SJSA1 (cell line): ENCODE measurements at places on chromosomes 7 and 10.

GRCh38 chr7:101632641-101633040 lies 3.5 kb upstream of the MYL10 start:
- no peak overlapping the region for H3K4me3 ChIP-seq
- no peaks in the 10 kb centered on the region; the same call in 1 of the 2 replicates for H3K27me3 ChIP-seq
- H3K4me1 ChIP-seq = peaks cover 15% of the 10 kb centered on the region

GRCh38 chr7:50138101-50138500 lies 45.1 kb upstream of the ZPBP start:
- H3K4me3 ChIP-seq = no peak overlapping the region
- H3K27me3 ChIP-seq = no peaks in the 10 kb centered on the region
- H3K4me1 ChIP-seq = no peaks in the 10 kb centered on the region
- H3K27ac ChIP-seq = no peak overlapping the region

DNA sequence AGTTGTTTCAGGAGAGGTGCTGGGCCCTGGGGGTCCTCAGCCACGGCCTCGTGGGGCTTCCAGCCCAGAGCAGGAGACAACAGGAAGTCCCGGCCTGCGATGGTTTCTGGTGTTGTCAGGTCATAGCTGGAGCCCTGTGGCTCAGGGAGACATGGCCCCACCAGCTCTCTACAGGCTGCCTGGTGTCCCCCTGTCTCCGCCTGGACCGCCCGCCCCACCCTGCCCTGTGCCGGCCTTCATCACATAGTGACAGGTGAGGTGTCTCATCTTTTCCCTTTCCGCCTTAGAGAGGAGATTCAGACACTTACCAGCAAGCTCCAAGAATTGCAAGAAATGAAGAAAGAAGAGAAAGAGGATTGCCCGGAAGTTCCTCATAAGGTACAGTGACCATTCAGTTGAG lies 35.8 kb downstream of the IQCE start:
- H3K36me3 ChIP-seq = peaks cover 4% of the 10 kb centered on the region; the same call in 1 of the 2 replicates
- H3K27me3 ChIP-seq = no peaks in the 10 kb centered on the region
- no peaks in the 10 kb centered on the region for H3K4me1 ChIP-seq
- no peak overlapping the region for H3K27ac ChIP-seq

DNA sequence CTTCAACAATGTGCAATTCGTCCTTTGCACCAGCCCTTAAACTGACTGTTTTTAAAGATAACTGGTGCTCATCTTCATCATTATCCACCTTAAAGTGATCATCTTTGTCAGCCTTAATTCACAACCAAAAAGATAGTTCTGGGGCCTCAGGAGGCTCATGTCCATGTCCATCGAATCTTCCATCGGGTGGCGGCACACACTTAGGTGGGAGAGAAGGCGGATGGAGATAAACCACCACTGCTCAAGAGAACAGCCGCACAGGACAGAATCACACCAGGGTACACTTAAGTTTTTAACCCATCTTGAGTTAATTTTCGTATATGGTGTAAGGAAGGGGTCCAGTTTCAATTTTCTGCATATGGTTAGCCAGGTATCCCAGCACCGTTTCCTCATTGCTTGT lies 24.8 kb downstream of the OIT3 start:
- 0 out of 2 replicates have a peak, but pooled peaks cover 6% of the 10 kb centered on the region for H3K27me3 ChIP-seq
- no peaks in the 10 kb centered on the region for H3K4me1 ChIP-seq
- H3K4me3 ChIP-seq = no peak overlapping the region
- no peak for DNase-seq
- H3K27ac ChIP-seq = no peak overlapping the region

DNA sequence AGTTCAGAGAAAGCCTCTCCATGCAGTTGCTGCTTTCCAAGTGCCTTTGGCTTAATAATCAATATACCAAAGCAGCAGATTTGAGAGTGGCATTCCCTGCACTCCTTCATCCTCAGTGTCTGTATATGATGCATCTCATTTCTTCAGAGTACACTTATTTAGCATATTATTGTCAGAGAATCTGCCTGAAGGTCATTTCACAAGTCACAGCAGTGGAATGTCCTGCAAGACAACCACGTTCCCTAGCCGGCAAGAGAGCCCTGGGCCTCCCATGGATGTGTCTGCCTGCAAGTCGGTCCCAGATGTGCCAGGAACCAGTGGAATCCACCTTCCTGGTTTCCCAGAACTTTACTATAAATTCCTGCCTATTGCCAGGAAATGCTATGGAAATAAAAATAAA lies 289.4 kb upstream of the IGFBP3 start:
- no peak overlapping the region for H3K27ac ChIP-seq
- no peak for DNase-seq
- H3K4me1 ChIP-seq = no peaks in the 10 kb centered on the region; the same call in 1 of the 2 replicates
- H3K4me3 ChIP-seq = no peak overlapping the region

- no peaks in the 10 kb centered on the region for H3K36me3 ChIP-seq
- H3K27me3 ChIP-seq = no peaks in the 10 kb centered on the region
- H3K27ac ChIP-seq = no peak overlapping the region
- no peak overlapping the region for H3K4me3 ChIP-seq
- DNase-seq = no peak
- no peaks in the 10 kb centered on the region for H3K4me1 ChIP-seq
Observed at GRCh38 chr7:16260236-16260728, 161.1 kb downstream of the CRPPA start.

DNA sequence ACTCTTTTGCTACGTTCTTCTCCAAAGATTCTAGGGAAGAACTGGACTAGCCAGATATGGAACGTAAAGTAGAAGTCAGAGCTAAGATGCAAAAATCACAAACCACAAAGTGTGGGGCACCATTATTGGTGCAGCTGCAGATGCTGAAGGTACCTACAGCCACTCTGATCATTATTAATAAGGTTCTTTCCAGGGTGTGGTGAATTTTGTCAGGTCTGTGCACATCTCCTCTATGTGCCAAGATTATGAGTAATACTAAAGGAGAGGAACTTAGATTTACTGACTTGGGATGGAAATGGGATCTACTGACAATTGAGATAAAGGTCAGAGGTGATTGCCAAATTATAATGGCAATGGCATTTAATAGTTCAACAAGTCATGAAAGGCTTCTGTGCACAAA lies 148.2 kb downstream of the RAPGEF5 start:
- H3K36me3 ChIP-seq = no peaks in the 10 kb centered on the region
- peaks cover 10% of the 10 kb centered on the region; the same call in 1 of the 2 replicates for H3K27me3 ChIP-seq
- no peaks in the 10 kb centered on the region for H3K4me1 ChIP-seq

GRCh38 chr7:99399597-99399996 lies 8.8 kb downstream of the PDAP1 start:
- H3K27me3 ChIP-seq = no peaks in the 10 kb centered on the region
- DNase-seq = no peak
- peaks cover 95% of the 10 kb centered on the region for H3K36me3 ChIP-seq
- H3K27ac ChIP-seq = no peak overlapping the region

GRCh38 chr10:7408291-7409044 lies 2.4 kb downstream of the SFMBT2 start:
- peaks cover 58% of the 10 kb centered on the region for H3K27me3 ChIP-seq
- no peak for DNase-seq
- H3K36me3 ChIP-seq = no peaks in the 10 kb centered on the region
- H3K4me3 ChIP-seq = no peak overlapping the region

DNA sequence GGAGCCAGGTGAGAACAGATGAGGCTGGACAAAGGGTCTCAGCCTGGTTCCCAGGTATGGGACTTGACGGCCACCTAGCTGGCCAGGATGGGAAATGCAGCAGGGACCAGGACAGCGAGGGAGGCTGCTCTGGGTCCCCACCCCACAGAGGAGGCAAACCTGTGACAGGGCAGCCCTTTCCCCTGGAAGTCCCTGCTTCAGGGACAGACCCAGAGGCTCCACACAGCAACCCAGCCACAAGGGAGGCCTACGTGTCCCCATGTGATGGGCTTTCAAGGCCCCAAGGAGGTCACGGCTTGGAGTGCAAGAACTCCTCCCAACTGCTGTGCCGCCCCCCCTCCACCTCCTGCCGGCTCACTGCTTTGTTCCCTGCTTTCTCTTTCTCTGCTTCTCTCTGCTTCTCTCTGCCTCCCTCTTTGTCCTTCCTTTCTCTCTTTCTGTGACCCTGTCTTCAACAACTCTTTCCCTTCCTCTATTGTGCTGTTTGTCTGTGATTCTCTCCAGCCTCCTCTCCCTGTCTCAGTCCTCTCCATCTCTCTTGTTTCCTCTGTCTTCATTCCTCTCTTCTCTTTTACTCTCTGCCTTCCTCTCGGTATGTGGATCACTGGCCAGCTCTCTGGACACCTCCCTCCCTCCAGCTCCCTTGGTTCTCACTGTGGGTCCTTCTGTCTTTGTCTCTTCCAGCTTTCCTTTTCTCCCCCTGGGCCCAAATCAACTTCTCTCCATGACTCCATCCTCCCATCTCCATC lies 9.6 kb upstream of the EIF5AL1 start:
- H3K4me1 ChIP-seq = peaks cover 1% of the 10 kb centered on the region
- no peaks in the 10 kb centered on the region for H3K27me3 ChIP-seq
- DNase-seq = no peak

- H3K27me3 ChIP-seq = no peaks in the 10 kb centered on the region
- DNase-seq = no peak
- H3K36me3 ChIP-seq = no peaks in the 10 kb centered on the region
- no peak overlapping the region for H3K4me3 ChIP-seq
- H3K4me1 ChIP-seq = no peaks in the 10 kb centered on the region
- no peak overlapping the region for H3K27ac ChIP-seq
Observed at GRCh38 chr10:129915526-129916378, 48.3 kb downstream of the EBF3 start.

DNA sequence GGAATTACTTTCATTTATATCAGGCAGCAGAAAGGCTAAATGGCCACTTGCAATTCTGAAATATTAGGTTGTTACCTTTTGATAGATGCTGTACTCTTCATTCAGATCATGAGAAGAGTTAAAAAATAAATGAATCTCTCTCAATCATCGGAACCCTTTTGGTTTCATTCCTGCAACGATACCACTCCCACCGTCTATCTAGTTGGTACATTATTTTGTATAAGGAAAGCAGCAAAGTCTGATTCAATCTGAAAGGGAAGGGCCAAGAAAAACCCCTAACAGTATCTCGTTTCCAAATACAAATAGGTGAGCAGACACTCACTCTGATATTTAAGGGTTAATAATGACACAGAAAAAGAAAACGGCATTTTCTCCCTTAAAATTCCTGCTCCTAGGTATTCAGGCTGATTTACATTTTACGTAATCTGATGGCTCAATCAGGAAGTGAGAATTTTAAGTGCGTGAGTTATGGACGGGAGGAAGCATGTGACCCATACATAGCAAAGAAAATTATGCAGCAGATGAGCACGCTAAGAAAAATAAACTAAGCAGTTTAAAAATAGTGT lies 209.4 kb upstream of the KLF14 start:
- peak overlapping the region; percentile 68 for H3K27ac ChIP-seq
- peaks cover 23% of the 10 kb centered on the region for H3K36me3 ChIP-seq
- peak overlapping the region; percentile 38 for H3K4me3 ChIP-seq
- H3K4me1 ChIP-seq = peaks cover 58% of the 10 kb centered on the region

DNA sequence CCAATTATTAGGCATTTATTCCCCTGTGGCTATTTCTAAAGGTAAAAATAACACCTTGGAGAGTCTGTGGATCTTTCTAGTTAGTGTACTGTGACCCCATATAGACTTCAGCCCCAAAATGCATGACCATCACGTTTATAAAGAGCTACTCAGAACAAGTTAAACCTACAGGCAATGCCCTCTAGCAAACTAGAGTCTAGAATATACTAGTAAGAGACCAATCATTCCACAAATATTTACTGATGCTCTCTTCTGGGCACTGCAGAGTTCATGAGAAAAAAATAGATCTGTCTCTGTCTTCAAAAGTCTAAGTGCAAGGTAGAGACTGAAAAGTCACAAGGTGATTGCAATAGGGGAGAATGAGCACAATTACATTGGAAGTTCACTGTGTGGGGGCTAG lies 20.5 kb upstream of the CALD1 start:
- peaks cover 25% of the 10 kb centered on the region for H3K4me1 ChIP-seq
- no peak for DNase-seq
- H3K4me3 ChIP-seq = no peak overlapping the region
- H3K27me3 ChIP-seq = no peaks in the 10 kb centered on the region
- 0 out of 2 replicates have a peak, but pooled peaks cover 2% of the 10 kb centered on the region for H3K36me3 ChIP-seq

DNA sequence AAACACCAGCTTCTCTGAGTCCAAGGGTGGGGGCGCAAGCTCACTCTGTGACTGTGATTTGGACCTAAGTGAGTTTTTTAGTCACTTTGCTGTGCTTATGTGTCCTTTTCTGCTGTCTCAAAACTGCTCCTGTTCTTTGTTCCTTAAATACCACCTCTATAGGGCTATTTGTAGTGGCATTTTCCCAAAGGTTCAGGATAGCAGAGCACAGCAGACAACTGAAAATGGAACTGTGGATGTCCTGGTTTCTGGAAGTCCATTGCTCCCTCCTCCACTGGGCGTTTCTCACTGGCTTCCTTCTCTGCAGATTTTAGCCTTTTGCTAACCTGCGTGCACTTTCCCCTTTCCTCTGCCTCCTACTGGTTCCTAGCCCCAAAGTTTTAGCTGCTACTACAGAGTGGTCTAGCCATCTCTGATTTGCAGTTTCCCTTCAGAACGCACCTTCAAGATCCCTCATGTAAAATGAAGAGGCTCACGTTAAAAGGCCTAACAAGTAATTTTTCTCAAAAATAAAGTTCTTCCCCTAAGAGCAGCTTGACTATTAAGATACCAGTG lies 25.6 kb downstream of the BLVRA start:
- H3K36me3 ChIP-seq = no peaks in the 10 kb centered on the region
- H3K4me1 ChIP-seq = no peaks in the 10 kb centered on the region
- H3K4me3 ChIP-seq = no peak overlapping the region
- no peak overlapping the region for H3K27ac ChIP-seq
- no peak for DNase-seq

- no peak for DNase-seq
- H3K36me3 ChIP-seq = no peaks in the 10 kb centered on the region
- no peak overlapping the region for H3K27ac ChIP-seq
- no peak overlapping the region for H3K4me3 ChIP-seq
- H3K4me1 ChIP-seq = no peaks in the 10 kb centered on the region
Observed at GRCh38 chr7:82964150-82964882, 198.4 kb downstream of the PCLO start.

- no peak for DNase-seq
- 0 out of 2 replicates have a peak, but pooled peaks cover 4% of the 10 kb centered on the region for H3K27me3 ChIP-seq
- H3K4me1 ChIP-seq = no peaks in the 10 kb centered on the region
- H3K4me3 ChIP-seq = no peak overlapping the region
- H3K36me3 ChIP-seq = no peaks in the 10 kb centered on the region
Observed at GRCh38 chr7:36879021-36879420, 154.7 kb upstream of the AOAH start.

- no peaks in the 10 kb centered on the region for H3K36me3 ChIP-seq
- no peaks in the 10 kb centered on the region for H3K27me3 ChIP-seq
- no peak overlapping the region for H3K4me3 ChIP-seq
- no peak for DNase-seq
Observed at GRCh38 chr7:20534543-20534942, 80.9 kb upstream of the ABCB5 start.

GRCh38 chr7:28705350-28705749 lies 252.8 kb downstream of the TRIL start:
- no peaks in the 10 kb centered on the region for H3K27me3 ChIP-seq
- peak; percentile 68 for DNase-seq
- peaks cover 13% of the 10 kb centered on the region for H3K4me1 ChIP-seq
- no peak overlapping the region for H3K27ac ChIP-seq

GRCh38 chr10:35025916-35026315 lies 64.2 kb downstream of the CUL2 start:
- H3K4me3 ChIP-seq = no peak overlapping the region
- H3K27ac ChIP-seq = no peak overlapping the region
- H3K4me1 ChIP-seq = no peaks in the 10 kb centered on the region
- no peak for DNase-seq
- no peaks in the 10 kb centered on the region for H3K27me3 ChIP-seq
